Activated T-cell treated with anti-CD3 and anti-CD28 coated beads for 1 hour (primary cell): ENCODE measurements at places on chromosomes 5 and 9.

DNA sequence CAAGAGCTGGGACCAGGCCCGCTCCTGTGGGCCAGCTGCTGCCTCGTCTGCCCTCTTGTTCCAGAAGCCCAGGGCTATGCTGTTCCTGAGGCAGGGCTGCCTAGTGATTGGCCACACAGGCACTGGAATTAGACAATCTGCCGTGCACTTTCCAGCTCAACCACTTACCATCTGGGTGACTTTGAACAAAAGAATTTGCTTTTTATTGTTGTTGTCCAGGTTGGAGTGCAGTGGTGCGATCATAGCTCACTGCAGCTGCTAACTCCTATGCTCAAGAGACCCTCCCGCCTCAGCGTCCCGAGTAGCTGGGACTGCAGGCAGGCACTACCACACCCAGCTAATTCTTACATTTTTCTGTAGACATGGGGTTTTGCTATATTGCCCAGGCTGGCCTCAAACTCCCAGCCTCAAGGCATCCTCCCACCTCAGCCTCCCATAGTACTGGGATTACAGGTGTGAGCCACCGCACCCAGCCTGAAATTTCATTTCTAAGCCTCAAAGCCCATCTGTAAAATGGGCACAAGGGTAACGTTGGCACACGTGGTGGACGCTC is 1.2 kb upstream of the NEK6 start:
- DNase-seq = no peak

DNA sequence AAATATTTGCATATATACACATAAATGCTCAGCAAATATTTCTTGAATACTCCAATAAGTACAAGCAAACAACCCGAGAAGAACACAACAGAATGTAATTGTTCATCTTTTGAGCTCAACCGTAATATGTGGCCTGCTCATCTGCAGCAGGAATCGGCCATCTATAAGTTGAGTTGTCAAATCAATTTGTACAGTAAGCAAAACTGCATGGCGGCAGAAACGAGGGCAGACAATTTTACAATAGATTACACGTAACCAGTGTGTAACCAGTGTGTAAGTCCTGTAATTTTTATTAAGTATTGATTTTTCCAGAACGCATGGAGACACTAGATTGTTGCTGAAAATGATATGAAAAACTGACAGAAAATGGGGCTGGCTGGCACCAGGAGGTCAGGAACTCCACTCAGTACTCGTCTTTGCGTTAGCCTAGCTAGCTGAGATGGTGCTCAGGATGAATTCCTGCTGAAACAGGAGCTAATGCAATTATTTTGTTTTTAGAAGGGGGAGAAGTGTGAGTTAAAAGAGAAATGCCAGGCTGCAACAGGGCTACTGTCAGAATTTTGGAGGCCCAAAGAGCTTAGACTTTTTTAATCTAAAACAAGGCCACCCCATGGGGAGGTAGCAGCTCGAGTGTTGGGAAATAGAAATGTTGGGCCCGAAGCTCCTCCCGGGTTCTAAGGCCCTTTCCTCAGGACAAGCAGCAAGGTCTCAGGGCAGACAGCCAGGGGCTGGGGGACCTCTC is 682 bp downstream of the DHX29 start:
- no peak for DNase-seq

DNA sequence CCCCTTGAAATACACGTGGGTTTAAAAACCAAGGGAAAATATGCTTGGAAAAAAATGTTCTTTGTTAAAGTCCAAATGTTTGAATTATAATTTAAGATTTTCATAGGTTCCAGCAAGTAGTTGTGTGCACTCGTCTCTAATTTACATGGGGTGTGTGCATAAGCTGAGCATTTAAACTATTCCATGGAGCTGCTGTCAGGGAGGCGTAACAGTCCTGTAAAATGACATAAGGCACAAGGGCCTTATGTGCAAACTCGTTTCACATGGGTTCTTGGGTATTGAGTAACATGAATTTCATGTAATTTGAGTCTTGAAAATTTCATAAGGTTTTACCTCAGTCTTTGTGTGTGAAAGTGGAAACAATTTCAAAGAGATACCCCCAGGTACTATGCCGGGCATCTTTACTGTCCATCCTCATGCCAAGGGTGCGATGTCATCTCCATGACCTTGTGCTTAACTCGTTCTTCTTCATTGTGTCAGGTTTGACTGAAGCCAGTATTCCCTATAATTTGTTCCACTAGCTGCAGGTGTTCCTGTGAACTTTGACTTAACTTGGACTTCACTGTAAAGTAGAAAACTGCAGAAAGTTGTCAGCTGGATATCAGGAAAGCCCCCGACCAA is 359.3 kb downstream of the SH3GL2 start:
- no peak for DNase-seq

GRCh38 chr5:132472431-132472830 is 18.1 kb downstream of the IRF1 start:
- DNase-seq = no peak
